ENCODE measurements at places on chromosomes 2 and 18. TPM values are rescaled to one million over a fixed set of nuclear protein-coding genes. Genes with fewer than 3 reads are reported as not detected.

Gene C2orf80
- not detected for polyA plus RNA-seq

Gene GULP1
- 36.2 TPM for polyA plus RNA-seq

Gene POTEF
- not detected for polyA plus RNA-seq

DNA sequence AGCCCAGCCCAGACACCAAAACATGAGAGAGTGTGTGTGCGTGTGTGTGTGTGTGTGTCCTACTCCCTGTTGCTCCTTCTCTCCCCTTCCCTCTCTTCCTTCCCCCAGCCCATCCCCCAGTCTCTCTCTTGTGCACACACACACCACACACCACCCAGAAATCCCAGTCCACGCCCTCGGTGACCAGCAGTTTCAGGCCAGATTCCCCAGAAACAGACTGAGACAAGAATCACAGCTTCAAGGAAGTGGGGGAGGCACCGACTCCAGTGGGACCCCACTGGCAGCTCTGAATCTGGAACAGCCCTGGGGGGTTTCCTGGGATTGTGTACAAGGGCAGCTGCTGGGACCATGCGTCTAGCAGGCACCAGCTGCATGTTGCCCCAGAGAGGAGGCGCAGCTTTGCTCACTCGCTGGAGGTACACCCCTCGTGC lies 113.5 kb downstream of the NDUFA10 start:
- DNase-seq: no peak

DNA sequence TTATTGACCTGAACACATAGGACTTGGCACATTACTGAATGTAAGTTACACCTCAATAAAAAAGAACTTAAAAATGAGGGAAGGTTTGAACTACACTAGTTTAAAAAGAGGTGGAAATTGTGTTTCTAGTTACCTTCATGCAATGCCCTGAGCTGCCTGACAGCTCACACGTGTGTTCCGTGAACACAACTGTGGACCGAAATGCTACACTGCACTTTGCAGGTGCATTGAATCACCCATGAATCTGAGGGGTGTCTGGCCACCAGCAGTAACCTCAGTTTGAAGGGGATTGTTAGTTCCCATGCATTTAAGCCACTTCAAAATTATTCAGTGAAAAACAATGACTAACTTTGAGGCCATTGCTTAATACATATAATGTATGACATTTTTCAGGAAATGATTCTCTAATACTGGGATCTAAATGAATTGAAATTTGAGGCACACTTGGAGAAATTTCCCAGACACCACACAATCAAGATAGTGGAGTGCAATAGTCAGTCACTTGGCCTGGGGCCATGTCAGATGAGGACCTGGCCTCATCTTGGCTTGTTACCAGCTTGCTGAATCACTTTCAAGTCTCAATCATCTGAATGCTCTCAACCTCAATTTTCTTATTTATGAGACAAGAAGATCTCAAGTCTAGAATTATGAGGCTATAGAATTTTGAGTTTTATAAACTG lies 59.3 kb downstream of the MYL12B start:
- DNase-seq: no peak

GRCh38 chr18:3217948-3218647 lies 1.7 kb downstream of the MYOM1 start:
- no peak for DNase-seq
